ENCODE measurements at places on chromosomes 11 and 22. TPM values are rescaled to one million over a fixed set of nuclear protein-coding genes. Genes with fewer than 3 reads are reported as not detected.

Gene MRGPRX2
- not detected for total RNA-seq

Gene GLB1L2
- total RNA-seq, result not detected

Gene UPK2
- not detected for total RNA-seq

Gene TMEM151A
- 0.60 TPM for total RNA-seq

Gene VSTM5
- not detected for total RNA-seq

Gene OR5L2
- not detected for total RNA-seq

Gene ZNRF3
- 6.0 TPM for total RNA-seq

Gene TMEM86A
- total RNA-seq, result not detected

Gene INCENP
- 102 TPM for total RNA-seq

Gene LRRC56
- not detected for total RNA-seq

Gene RPS6KA4
- 84.1 TPM for total RNA-seq

Gene OR52L1
- total RNA-seq, result not detected

Gene UCP3
- total RNA-seq, result 0.08 TPM

Gene C11orf68
- total RNA-seq, result 44.8 TPM

Gene NLRP6
- total RNA-seq, result not detected

Gene ZP1
- not detected for total RNA-seq

DNA sequence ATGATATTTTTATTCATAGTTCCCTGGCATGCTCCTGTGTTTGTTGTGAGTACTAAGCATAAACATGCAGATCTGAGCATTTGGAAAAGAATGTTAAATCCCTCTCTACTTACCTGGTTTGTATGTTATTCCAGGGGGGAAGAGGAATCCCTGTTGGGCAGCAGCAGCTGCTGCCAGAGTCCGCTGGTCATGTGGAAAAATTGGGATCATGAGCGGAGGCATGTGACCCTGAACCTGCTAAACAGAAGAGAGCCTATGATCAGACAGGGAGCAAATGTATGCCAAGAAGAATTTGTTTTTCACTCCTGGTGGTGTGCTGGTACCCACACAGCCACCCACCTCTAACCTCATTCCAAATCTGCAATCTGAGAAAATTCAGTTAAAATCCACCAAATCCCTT is 244.7 kb downstream of the SOX6 start:
- DNase-seq, result no peak

DNA sequence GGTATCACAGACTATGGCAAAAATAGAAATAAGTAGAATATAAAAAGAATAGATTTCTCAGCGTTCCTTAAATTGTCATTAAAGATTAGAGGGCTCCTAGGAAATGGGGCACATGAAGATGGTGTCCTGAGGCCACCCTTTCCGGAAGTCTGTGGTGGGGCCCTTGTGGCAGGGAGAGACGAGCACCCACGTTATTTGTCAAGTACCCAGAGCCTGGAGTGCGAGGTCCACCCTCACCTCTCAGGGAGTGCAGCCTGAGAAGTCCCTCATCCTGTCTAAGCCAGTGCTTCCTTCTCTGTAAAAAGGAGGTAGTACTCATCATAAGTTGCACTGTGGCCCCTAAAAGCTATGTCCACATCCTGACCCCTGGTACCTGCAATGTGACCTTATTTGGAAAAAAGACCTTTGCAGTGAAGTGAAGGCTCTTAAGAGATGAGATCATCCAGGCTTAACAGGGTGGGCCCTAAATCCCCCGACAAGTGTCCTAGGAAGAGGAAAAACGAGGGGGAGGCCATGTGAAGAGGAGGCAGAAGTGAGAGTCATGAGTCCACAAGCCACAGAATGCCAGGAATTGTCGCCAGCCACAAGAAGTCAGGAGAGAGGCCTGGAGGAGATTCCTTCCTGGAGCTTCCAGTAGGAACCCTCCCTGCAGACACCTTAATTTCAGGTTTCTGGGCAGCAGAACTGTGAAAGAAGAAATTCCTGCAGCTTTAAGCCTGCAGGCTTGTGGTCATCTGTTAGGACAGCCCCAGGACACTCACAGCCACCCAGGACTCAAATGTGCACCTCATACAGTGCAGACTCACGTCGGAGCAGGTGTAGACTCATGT is 76.8 kb upstream of the CCND1 start:
- DNase-seq, result peak; percentile 44

- DNase-seq, result peak; percentile 92
Measured at GRCh38 chr11:45843158-45843924, 3.9 kb upstream of the CRY2 start.

- DNase-seq, result no peak
Measured at GRCh38 chr11:128745311-128746136, 51.7 kb downstream of the FLI1 start.

DNA sequence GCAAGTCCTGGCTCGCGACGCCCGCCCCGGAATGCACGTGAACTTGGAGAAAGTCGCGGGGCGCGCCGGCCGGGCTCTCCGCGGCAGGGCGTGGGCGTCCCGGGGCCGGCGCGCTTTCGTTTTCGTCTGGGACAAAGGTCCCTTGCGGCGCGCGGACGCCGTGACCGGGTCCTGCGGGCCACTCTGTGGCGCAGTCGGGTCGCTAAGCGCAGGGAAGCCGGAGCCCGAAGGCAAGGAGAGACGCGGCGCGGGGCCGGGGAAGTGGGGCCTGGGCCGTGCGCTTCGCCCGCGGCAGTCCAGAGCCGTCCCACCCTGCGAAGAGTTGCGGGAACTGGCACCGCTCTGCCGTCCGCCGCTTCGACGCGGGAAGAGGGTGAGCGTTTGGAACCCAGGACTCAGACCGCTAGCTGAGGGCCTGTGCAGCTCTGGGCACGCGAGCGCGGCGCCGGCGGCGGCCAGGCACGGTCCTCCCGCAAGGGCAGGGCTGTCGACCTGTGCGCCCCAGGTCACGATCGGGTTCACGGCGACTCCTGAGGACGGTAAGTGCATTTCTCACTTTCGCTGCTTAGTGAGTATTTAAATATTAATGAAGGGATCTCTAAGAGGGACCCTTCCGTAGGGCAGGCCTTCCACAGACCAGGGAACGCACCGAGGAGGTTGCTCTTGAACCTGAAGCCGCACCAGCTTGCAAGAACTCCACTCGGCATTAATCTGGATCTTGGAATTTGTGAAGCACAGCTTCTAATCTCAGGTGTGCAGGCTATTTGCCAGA is 78.0 kb upstream of the PPARA start:
- peak; percentile 69 for DNase-seq

GRCh38 chr11:6498121-6498520 is 1.0 kb downstream of the DNHD1 start:
- DNase-seq, result no peak

DNA sequence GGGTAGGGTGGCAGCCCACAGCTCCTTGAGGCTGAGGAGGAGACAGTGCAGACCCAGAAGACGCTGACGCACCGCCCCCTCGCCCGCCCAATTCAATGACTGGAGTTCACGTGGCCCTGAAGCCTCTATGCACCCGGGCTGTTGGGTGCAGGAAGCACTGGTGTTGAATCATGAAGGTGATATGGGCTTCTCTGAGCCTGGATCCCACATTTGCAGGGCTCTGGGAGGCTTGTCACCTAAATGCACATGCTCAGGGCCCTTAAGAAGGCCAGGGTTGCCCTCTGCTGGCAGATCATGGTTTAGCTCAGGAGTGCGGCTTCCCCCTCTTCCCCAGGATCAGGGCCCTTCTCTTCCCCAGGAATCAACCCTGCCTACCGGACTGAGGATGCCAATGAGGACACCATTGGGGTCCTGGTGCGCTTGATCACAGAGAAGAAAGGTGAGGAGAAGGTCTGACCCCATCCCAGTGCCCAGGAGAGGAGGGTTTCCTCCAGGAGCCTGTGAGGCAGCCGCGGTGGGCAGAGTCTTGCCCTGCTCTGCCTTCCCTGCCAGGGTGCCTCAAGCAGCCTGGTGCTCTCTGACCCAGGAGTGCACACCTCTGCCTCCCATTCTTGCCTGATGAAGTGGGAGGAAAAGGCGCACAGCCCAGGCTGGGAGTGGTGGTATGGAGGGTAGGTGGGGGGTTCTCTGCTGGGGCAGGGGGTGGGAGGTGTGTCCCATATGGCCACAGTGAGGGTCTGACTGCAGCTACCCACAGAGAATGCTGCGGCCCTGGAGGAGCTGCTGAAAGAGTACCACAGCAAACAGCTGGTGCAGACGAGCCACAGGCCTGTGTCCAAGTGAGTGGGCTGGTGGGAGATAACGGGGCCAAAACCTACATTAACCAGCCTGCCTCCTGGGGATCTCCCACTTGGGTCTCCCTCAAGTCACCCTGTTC is 17.5 kb downstream of the RELT start:
- peak; percentile 48 for DNase-seq

GRCh38 chr22:41821471-41822316 is 11.2 kb upstream of the SREBF2 start:
- no peak for DNase-seq

GRCh38 chr22:48885919-48886305 is 941.8 kb downstream of the BRD1 start:
- DNase-seq, result no peak

- no peak for DNase-seq
Measured at GRCh38 chr11:30594646-30595411, 8.7 kb upstream of the MPPED2 start.

- DNase-seq, result no peak
Measured at GRCh38 chr11:90330632-90331031, 107.8 kb upstream of the CHORDC1 start.

GRCh38 chr22:49104434-49104833 is 723.2 kb downstream of the BRD1 start:
- no peak for DNase-seq

GRCh38 chr11:95398437-95399112 is 167.6 kb upstream of the SESN3 start:
- no peak for DNase-seq

GRCh38 chr11:32839308-32839707 is 9.6 kb downstream of the PRRG4 start:
- no peak for DNase-seq

DNA sequence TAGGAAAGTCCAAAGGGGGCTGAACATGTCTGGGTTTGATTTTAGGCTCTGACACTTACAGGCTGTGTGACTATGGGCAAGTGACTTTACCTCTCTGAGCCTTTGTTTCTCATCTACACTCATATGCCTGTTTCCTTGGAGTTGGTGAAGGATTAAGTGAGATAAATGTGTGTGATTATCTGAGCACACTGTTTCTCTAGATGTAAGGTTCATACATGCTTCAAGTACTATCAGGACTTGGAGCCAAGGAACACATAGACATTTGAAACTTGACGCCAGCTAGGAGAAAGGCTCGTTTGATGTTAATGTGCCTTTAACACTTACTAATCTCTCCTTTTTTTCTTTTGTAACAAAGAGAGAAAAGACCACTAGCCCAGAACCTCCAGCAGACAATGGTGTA is 9.7 kb downstream of the CRYBB1 start:
- DNase-seq, result no peak

- no peak for DNase-seq
Measured at GRCh38 chr11:15710580-15711275, 596.0 kb downstream of the INSC start.

GRCh38 chr11:116697011-116697410 is 75.8 kb downstream of the BUD13 start:
- DNase-seq, result no peak

GRCh38 chr11:30489511-30489910 is 96.6 kb downstream of the MPPED2 start:
- no peak for DNase-seq

- DNase-seq, result no peak
Measured at GRCh38 chr11:122653916-122654585, 1.5 kb upstream of the UBASH3B start.
